ENCODE measurements at places on chromosomes 5 and 9. TPM values are rescaled to one million over a fixed set of nuclear protein-coding genes. Genes with fewer than 3 reads are reported as not detected.

Gene SLCO6A1
- total RNA-seq = not detected

- DNase-seq = no peak
These were observed 2.8 kb downstream of the CDH10 start for GRCh38 chr5:24642022-24642421.

Gene NIPSNAP3A
- total RNA-seq = 20.2 TPM

- peak; percentile 41 for DNase-seq
These were observed 10.6 kb downstream of the MYOZ3 start for GRCh38 chr5:150671509-150672236.

DNA sequence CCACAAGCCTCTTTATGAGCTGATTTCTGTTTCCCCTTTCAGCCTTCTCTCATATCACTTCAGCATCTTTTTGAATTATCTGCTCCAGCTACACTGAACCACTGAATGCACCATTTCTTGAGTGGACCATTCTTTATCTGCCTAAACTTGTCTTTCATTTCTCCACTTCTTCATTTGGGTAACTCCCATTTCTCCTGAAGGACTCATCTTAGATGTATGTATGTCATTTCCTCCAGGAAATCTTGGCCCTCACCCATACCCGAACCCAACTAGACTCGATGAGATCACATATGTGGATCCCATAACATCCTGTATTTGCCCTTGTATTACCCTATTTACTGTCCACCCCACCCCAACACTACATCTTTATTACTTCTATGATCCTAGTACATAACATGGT lies 249.8 kb downstream of the KIF4B start:
- DNase-seq = no peak
